ENCODE measurements at places on chromosomes 4 and X.

- DNase-seq = no peak
Observed at GRCh38 chr4:179372242-179372641, 1930.0 kb upstream of the AGA start.

DNA sequence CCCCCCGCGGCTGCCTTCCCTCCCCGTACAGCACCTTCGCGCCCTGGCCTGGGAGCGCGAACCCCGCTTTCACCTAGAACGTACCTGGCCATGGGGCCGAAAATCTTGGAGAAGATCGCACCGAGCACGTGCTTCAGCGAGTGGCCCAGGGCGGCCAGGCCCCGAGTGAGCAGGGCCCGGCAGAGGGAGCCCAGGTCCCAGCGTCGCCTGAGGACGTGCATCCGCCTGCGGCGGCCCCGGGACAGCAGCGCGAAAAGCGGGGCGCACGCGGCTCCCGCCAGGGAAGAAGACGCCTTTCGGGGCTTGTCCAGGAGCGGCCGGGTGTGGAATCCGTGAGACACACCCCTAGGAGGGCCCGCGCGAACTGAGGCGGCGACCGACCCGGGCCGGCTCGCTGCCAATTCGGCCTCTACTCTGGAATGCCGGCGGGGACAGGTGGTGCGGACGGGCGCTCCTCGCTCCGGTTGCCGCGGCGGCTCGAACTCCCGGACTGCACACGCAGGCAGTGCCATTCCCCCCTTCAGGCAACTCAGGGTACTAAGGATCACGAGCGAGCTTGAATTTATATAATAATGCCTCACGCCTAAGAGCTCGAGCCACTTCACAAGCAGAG, at the start of gene HS6ST2:
Gene HS6ST2 (minus strand): TSS at position 539 of the 613 bp plus-strand sequence.
- DNase-seq = no peak

DNA sequence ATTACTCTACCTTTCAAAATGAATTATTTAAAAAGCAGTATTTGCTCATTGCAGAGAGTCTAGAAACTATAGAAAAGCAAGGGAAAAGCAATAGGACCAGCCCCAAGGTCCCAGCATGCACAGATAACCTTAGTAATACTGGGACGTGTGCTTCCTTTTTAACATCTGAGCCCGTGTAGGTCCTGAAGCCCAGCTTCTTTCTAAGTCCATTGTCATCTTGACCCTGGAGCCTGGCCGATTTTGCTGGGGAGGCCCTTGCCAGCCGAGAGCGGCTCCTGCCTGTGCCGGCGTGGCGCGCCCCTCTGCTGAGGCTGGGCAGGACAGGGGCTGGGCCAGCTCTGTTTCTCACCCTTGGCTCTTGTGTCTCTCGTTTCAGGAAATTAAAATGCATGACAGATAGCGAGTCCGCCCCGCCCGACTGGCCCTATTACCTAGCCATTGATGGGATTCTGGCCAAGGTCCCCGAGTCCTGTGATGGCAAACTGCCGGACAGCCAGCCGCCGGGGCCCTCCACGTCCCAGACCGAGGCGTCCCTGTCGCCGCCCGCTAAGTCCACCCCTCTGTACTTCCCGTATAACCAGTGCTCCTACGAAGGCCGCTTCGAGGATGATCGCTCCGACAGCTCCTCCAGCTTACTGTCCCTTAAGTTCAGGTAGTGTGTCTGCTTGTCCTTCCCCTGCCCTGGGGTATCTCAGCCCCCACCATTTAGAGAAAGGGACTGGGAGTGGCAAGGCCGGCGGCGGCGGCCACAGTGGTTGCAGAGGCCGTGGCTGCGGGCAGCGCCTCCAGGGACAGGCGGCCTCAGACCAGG, 4.1 kb downstream of the MSANTD1 start:
- DNase-seq = no peak

GRCh38 chr4:1683736-1684505, at the start of gene FAM53A:
TSS of gene FAM53A (minus strand) at chr4:1684313. CDS start at chr4:1668741, 15,572 bp downstream.
- DNase-seq = no peak

- DNase-seq = no peak
Observed at GRCh38 chr4:41878170-41878969, 56.9 kb upstream of the TMEM33 start.

- no peak for DNase-seq
Observed at GRCh38 chr4:14264437-14264836, 636.9 kb upstream of the BOD1L1 start.

DNA sequence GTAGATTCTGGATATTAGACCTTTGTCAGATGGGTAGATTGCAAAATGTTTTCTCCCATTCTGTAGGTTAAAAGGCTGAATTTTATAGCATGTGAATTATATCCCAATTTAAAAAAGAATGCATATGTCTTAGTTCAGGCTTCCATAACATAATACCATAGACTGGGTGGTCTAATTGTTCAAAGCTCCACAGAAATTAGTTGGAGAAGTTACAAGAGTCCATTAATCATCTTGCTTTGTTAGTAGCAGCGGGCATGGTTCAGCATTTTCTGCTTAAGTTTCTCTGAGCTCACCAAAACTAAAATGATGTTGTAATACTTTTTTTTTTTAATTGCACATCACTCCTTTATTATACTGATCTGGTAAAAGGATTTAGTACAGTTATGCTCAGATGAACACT, 1.8 kb downstream of the PGAM4 start:
- DNase-seq = no peak

DNA sequence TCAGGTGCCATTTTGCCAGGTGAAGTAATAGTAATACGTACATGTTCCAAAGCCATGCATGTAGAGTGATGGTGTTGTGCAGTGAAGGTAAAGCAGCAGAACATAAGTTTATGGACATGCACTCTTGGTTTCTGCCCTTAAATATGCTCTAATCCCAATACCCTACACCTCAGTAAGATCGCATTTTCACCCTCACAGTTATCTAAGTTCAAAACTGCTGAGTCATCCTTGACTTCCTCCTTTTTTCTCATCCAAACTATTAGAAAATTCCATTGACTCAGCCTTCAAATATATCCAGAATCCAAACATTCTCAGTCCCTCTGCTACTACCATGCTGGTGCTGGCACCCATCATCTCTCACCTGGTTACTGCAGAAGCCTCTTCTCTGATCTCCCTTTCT, 652.9 kb upstream of the IGFBP7 start:
- DNase-seq = no peak

DNA sequence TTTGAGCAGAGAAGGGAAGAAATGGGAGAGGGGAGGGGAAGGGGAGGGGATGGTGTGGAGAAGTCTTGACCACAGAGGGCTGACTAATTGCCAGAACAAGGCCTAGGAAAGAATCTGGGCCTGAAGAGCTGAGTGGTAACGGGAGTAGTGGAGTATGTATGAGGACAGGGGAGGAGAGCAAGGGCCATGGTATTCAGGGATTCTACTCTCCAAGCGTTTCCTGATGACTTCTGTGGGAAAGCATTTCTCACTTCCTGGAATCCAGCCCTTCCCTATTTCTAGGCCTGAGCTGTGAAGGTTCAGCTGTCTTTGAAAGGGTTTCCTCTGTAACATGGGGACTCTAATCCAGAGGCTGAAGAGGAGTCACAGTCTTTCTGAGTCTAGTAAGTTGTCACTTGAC, 19.7 kb upstream of the SOX3 start:
- no peak for DNase-seq

- DNase-seq = no peak
Observed at GRCh38 chr4:37538931-37539330, 147.2 kb downstream of the RELL1 start.

Measured in activated CD8-positive, alpha-beta memory T cell treated with anti-CD3 and anti-CD28 coated beads for 1 hour (primary cell).